ENCODE measurements at places on chromosomes 11 and 22. TPM values are rescaled to one million over a fixed set of nuclear protein-coding genes. Genes with fewer than 3 reads are reported as not detected.

Gene SCGB1A1
- total RNA-seq, result not detected

Gene HTR3A
- not detected for total RNA-seq

Gene AQP11
- total RNA-seq, result 0.85 TPM

Gene CRACR2B
- total RNA-seq, result 0.32 TPM

Gene CCDC116
- 0.61 TPM for total RNA-seq

Gene C11orf97
- total RNA-seq, result not detected

Gene LRP4
- 8.4 TPM for total RNA-seq

Gene CAPN5
- 19.5 TPM for total RNA-seq

Gene UPK2
- not detected for total RNA-seq

Gene BCO2
- 1.1 TPM for total RNA-seq

Gene NCAPH2
- 24.8 TPM for total RNA-seq

Gene C11orf52
- 0.49 TPM for total RNA-seq

Gene CECR2
- not detected for total RNA-seq

Gene LRRC56
- total RNA-seq, result 0.65 TPM

Gene TTC36
- 0.24 TPM for total RNA-seq

Gene TUB
- 17.8 TPM for total RNA-seq

Gene KRTAP5-2
- not detected for total RNA-seq
